Lower leg skin (tissue), 4 donors: ENCODE measurements at places on chromosomes 5 and 9.
A peak's percentile ranks its signal among the peaks of the same experiment; 100 is the strongest.

DNA sequence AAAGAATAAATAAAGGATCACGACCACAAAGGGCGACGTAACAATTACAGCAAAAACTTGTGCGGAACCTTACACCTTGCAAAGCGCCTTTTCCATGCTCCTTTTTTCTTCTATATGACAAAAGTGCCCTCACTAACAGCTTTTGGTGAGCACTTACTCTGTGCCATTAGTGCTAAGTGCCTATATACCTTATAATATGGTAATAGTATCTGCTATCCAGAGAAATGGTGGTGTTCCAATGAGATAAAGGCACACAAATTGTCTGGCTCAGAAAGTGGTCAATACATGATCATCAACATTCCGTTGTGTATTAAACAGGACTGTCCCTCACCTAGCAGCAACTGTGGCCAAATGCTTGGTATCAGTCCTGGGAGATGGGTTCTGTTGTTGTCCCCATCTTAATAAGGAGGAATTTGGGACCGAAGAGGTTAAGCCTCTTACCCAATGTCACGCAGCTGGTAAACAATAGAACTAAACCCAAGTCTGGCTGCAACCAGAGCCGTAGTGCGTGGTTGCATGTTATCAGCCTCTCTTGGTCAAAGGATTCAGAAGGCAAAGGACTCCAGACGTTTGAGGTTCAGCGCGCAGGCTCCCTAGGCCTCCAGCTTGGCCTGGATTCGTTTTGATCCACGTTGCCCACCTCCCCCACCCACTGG is 564 bp upstream of the TOR2A start:
- no peak for DNase-seq

DNA sequence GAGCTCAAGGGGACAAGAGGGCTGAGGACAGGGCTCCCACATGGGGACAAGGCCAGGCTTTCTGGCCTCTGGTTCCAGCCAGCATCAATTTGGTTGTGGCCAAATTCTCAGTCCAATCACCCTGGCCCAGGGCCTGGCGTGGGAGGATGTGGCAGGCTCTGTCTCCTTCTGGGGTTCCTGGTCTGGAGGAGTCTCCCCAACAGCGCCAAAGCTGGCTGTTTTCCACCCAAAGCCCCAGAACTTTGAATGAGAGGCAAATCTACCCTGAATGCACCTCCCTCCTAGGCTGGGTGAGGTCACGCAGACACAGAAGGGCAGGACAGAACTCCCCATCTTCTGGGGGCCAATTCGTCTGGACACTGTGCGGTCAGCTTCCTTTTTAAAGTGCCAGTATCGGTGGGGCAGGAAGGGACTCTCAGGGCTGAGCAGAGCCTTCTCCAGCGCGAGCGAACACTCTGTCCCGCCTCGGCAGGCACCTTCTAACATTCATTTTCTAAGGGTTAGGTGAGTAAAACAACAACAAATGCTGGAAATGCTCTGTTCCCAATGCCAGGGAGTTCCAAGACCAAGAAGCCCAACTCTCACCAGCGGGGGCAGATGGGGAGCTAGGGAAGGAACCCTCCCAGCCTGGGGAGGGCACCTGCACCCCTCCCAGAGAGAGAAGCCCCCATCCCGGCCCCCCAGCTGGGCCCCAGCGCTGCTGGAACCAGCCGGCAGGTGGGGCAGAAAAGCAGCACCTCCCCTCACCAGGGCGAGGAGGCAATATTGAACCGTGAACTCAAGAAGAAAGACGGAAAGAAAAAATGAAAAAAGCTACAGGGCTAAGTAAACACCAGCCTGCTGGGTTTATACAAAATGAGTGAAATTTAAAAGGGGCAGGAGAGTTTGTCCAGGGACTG is 3.7 kb upstream of the DPM2 start:
- DNase-seq: no peak

DNA sequence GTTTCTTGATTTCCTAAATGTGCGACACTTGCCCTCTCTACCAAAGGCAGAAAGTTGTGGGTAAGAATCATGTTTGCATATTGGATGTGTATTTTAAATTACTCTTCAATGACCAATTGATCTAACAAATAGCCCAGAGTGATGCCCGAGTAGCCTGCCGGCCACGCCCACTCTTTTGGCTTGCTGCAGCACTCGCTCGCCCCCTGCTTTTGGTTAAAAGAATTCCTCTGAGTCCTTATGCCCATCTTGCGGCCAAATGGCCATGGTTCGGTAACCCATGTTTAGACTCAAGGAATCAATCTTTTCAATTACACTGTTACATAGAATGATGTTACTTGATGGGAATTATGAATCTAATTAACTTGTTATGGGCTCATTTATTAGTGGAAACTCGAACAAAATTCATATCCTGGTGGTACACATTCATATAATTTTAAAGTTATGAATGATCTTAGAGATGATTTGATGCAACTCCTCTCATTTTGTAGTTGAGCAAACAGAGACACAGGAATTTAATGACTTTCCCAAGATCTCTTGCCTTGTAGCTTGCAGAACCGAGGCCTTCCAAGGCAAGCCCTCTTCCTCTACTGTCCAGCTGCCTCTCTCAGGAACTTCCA is 36.5 kb downstream of the PPIC start:
- DNase-seq: peak; percentile 18

DNA sequence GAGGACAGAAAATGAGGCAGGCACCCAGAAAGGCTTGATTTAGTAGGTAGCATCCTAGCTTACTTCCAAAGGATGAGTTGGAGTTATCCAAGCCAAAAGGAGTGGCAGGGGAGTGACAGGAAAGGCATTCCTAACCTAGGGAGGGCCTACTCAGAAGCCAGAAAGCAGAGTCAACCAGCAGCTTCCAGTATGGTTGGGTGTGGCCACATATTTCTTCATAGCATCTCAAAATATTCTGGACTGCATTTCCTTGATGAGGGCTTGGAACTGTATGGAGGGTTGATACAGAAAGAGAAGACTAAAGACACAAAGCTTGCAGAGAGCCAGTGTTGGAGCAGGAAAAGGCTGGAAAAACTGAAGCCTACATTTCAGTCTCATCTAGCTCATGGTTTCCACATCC is 656.8 kb upstream of the DMAC1 start:
- peak; percentile 15 for DNase-seq

DNA sequence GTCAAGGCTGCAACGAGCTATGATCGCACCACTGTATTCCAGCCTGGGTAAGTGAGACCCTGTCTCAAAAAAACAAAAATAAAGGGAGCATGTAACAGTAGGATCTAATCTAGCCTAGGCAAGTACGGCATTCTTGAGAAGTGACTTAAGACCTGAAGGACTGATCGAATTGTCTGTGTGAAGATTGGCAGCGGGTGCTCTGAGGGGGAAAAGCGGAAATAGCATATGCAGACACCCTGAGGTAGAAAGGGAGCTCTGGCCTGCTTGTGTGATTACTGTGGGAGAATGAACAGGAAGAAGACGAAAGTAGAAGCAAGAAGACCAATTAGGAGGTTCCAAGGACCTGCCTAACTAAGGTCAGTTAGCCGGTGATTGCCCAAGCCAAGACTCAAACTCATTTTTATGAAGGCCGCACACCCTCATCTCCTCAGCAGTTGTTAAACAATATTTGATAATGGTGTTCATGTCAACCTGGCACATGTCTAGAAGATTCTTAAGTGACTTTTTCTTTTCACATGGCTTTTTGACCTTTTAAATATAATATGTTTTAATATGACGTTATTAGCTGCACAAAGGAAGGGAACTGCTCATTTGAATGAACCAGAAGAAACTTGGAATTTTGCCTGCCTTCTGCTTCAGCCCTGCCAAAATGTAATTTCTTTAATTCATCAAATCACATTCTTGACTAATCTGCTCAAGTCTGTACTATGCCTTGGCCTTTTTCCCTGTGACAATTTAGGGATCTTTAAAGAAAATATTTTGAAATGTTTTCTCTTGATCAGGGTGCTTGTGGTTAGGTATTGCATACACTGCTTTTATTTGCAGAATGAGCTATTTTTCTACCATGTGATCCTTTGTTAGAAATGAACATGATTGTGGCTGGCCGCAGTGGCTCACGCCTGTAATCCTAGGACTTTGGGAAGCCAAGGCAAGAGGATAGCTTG is 289.2 kb upstream of the DMRT1 start:
- DNase-seq: no peak

GRCh38 chr9:23686257-23686656 is 139.8 kb downstream of the ELAVL2 start:
- DNase-seq: no peak
